ENCODE measurements at places on chromosomes 13 and 19.

DNA sequence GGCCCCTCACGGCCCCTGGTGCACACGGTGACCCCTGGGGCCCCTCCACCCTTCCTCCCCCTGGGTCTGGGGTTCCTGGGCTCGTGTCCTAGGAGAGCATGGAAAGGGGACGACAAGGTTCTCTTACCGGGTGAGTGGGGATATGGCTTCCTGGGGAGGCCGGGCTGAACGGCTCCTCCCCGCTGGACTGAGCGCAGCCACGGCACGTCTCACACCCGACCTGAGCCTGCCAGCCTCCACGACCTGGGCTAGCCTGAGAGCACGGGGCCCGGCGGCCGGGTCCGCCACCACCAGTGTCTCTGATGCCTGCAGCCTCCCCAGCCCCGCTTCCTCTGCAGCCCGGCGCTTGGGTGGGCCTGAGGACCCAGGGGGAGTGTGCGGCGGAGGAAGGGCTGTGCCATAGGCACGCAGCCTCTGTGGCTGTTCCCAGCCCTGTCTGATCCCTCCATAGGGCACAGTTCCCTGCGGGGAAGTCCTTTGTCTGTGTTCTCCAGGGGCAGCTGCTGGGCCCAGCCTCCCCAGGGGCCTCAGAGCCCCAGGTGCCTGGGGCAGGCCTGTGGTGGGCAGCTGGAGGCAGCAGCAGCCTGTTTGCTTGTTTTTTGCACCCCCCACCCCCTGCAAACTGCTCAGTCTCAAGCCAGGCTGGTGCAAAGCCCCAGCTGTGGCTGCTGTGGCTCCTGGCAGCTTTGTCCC is 15.0 kb downstream of the PLIN4 start:
- DNase-seq: no peak

DNA sequence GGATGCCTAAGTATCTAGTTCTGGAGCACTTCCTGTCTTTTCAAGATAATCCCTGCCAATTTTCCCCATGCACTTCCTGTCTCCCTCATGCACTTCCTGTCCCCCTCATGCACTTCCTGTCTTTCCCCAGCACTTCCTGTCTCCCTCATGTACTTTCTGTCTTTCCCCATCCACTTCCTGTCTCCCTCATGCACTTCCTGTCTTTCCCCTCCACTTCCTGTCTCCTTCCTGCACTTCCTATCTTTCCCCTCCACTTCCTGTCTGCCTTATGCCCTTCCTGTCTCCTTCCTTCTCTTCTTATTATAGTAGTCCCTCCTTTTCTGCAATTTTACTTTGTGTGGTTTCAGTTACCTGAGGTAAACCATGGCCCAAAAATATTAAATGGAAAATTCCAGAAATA is 3.0 kb upstream of the TNNT1 start:
- DNase-seq: no peak

- DNase-seq: peak; percentile 93
These were observed 569.0 kb upstream of the GPC6 start for GRCh38 chr13:92657565-92657964.

GRCh38 chr13:40565282-40566148 is 100.9 kb downstream of the FOXO1 start:
- DNase-seq: no peak

DNA sequence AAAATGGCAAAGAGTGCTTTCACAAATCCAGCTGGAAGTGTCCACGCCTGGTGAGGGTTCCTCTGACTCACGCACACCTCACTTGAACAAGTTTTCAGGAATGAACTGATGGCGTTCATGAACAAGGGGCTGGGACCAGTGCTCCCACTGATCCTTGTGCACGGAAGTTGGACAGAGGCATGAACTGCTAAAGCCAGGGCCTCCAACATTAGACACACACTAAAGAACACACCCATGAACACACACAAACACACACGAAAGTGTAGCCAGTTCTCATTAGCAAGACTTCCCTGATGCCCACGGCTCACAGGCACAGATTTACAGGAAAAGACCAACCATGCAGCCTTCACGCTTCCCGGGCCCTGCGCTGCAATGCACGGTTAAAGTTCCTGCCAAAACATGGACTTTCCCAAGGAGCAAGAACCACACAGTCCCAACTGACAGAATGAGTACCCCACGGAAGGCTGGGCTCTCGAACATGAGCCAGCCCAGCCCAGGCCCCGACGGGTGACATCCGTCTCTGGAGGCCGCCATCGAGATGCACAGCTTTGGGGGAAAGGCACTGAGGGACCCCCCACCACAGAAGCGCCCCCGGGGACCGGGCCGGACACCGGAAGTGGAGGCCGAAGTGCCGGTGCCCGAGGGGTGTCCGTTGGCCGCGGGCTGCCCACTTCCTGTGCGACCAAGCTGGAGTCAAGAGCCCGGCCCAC is 808 bp downstream of the DNMT1 start:
- DNase-seq: no peak

DNA sequence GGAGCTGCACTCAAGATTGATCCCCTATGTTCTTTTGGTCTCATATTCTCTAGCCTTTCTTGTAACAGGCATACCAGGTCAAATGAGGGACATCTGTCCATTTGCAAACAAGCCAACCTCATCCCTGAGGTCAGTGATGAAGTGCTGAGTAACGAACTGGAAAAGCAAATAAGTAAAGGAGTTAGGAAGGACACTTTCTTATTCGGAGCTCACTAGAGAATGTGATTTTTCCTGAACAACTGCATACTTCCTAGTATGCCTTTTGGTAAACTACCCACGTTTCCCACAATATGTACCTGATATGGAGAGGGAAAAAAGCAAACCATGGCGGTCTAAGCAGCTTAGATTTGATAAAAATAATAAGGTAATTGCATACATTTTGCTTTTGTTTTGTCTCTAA is 91.0 kb upstream of the MYCBP2 start:
- no peak for DNase-seq

DNA sequence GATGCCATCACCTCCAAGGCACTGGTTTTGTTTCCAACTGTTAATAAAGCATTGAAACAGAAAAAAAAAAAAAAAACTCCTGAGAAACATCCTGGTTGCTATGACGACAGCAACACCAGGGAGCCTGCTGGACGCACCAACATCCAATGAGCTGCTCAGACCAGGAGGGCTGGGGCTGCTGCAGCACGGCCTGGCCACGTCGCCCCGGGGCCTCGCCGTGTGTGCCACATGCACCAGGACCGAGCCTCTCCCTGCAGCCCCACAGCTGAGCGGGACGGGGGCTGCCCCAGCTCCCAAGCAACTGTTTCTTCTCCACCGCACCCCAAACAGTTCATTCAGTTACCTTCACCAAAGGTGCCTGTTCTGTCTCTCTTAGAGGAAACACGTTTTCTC is 54.5 kb downstream of the RASA3 start:
- no peak for DNase-seq

DNA sequence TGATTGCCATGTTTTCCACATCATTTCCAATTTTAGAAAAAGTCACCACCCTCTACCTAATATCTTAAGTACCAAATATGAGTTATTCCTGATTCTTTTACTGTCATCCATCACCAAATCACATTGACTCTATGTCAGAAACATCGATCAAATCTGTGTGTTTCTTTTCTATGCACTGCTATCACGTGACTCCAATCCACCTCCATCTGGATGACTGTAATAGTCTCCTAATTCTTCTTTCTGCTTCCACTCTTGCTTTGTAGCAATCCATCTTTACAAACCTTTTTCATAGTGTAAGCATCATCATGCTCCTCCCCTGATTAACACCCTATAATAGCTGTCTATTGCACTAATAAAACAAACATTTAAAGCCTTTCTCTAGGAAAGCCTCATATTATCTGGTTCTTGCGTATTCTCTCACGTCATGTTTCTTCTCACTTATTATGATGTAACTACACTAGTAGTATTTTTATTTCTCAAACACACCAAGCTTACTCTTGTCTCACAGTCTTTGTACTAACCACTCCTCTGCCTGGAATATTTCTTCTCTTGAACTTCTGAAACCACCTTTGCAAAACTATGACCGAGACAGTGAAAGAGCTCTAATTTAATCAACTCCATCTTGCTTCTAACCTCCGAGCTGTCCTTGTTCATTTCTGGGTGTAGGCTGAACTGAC is 10.7 kb upstream of the FPR3 start:
- DNase-seq: no peak
